Activated T-helper 17 cell treated with anti-CD3 and anti-CD28 coated beads, Interleukin-2, amount 50 U/mL, for 72 hours (primary cell): ENCODE measurements at places on chromosomes 2 and 18. TPM values are rescaled to one million over a fixed set of nuclear protein-coding genes. Genes with fewer than 3 reads are reported as not detected.

Gene KCNF1
- not detected for total RNA-seq

- no peak for ATAC-seq
These were observed 279.5 kb upstream of the PKDCC start for GRCh38 chr2:41768310-41768709.

- ATAC-seq: no peak
These were observed 47.8 kb downstream of the TMEM163 start for GRCh38 chr2:134670955-134671354.

- no peak for ATAC-seq
These were observed 9.8 kb downstream of the TMEM131 start for GRCh38 chr2:97985998-97986397.

GRCh38 chr2:233359823-233360222, 5.5 kb downstream of the DGKD start:
- no peak for ATAC-seq

- ATAC-seq: peak; percentile 86
These were observed 30.3 kb downstream of the MAIP1 start for GRCh38 chr2:199985625-199986207.

DNA sequence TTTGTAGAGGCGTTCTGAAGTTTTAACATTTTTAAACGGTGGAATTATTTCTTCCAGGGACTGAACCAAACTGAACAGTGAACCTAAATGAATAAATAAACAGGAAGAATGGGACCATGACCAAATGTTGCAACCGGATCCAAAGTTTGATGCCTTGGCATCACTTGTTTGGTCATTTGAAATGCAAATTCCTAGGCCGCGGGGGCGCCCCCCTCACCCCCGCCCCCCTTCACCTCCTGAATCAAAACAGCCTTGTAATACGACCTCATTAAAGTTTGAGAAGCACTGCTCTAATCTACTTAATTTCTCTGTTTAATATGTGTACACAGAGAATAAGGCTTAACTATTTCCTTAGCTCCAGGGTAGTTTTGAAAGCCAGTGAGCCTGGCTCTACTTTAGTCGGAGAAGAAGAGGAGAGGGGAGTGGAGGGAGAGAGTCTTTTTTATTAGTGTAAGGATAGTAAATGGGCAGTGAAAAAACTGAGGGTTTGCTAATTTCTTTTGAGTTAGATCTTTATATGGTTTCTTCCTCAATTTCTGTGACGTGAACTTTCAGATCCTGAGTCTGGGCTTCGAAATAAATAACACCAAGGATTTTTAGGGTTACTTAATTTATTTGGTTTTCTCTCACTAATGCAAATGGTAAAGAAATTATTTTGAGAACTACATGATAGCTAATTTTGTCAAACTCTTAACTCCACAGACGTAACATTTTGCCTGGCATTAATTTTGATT, 5.7 kb downstream of the C2orf80 start:
- ATAC-seq: no peak

DNA sequence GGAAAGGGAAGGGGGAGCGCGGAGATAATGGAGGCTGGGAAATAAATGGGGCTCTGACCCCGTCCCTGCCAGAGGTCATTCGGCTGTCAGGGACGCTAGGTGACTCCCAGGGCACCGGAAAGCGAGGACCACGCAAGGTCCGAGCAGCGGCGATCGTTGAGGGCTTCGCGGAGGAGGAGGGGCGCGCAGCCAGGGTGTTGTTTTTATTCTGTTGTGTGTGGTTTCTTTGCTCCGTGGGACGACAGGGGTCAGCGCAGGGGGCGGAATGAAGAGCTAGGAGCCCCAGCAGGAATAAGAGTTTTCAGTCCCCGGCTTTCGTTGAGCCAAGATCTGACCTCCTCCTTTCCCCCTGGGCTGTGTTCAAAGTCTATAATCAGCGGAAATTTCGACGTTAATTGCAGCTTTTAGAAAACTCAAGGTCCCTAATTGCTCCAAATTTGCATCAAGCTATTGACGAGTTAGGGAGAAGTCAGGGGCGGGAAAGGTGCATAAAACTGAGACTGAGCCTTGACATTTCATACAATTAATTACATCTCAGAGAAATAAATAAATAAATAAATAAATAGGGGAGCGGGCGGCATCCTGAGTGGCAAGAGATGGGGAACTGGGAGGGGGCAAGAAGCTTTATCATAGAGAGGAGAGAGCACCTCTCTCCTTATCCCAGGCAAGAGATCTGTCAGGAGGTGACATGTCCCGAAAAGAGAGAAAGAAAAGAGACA, 2.2 kb downstream of the GAD1 start:
- ATAC-seq: no peak

DNA sequence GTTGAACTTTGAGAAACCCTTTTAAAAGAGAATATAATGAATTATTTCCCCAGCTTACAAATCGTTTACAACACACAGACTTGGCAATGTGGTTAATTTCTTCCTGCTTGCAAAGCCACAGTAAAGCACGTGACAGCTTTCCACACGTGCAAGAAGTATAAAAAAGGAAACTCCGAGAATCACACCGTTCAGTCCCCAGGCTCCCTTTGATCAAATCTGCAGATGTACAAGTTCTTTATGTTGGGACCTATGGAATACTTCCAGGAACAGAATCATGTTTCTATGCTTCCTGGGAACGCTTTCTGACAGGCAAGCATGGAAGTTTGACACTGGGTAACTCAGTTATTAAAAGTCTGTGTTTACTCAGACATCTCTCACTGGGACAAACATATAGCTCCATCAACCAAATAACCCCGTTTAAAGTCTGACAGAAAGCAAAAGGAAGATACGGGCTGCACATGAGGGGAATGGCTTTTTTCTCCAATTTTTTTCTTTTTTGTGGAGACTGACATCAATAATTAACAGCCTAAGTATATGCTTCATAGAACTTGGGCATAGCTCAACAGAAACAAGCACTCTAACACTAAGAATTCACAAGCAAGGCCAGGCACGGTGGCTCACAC, 134.8 kb downstream of the EIPR1 start:
- peak; percentile 56 for ATAC-seq

Gene PUS10
- 5.7 TPM for total RNA-seq

Gene KIF1A
- total RNA-seq: 0.37 TPM

Gene ARHGAP28
- not detected for total RNA-seq

DNA sequence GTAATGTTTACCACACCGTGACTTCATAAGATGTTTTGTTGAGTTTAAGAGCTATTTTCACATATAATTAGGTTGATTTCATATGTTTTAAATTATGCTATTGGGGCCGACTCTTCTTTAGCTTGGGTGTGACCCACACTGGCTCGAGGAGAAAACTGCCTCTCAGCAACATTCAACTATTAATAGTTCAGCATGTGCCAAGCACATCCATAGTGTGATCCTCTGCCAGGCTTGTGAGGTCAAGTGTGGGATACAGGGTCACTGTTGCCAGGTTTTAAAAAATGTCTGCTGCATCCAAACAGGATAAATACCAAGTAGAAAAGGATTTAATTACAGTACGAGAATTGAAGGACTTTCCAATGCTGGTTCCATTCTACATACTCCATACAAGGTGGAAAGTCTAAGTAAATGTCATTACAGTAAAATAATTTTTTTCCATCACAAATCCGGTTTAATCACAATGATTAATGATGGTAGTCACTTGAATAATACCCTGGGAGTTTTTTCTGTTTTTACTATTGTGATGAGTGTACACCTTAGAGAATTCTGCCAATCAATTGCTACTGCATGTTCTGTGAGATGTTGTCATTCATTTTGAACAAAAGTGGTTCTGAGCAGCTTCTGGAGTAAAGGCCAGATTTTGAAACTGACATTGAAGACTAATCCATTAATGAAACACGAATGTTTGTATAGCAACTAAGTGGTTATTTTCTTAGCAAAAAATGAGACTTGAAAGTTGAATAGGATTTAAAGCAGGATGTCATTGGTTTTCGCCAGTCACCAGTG, 84.5 kb downstream of the ABI2 start:
- ATAC-seq: peak; percentile 14

DNA sequence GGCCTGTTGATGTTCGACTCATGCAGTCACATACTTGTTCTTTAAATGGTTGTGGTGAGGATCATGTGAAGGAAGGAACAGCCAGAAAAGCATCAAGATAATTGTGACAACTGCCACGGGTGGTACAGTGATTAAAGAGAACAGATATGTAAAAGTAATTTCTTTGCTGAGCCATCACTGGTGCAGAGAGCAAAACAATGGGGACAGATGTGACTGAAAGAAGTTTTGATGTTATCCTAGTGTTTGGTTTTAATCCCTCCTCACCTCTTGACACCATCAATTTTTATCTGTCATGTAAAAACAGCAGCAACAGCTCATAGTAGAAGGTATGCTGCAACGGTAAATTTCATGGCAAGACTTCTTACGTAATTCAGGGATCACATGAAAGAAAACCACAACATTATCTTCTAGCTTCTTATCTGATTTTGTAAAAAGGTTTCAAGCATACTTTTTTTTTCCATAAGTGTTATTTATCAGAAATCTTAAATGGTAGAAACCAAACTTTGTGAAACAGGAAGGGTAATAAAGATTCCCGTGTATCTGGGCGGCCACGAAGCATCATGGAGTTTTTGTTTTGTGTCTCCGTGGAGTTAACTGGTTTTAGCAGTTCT, 65.2 kb downstream of the PLCL1 start:
- peak; percentile 63 for ATAC-seq

Gene IL1F10
- total RNA-seq: not detected

Gene STPG4
- 0.50 TPM for total RNA-seq

Gene CLHC1
- total RNA-seq: 11.5 TPM

DNA sequence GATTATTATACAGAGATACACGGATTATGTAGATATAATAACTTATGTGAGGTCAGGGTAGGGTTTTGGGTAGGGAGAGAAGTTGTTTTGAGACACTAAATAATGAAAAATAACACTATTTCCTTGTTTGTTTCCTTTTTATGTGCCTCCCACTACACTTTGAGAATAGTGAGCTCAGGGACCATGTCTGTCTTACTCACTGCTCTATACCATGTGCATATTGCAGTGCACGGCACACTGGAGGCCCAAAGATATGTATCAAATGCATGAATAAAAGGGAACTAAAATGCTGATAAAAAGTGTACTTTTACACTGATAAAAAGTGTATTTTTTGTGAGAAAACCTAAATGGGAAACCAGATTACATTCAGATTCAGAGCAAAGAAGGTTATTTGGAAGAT, 151.4 kb upstream of the NABP1 start:
- no peak for ATAC-seq

GRCh38 chr18:9150121-9150520, 13.5 kb downstream of the ANKRD12 start:
- ATAC-seq: no peak

Gene TMEM198
- 3.7 TPM for total RNA-seq

DNA sequence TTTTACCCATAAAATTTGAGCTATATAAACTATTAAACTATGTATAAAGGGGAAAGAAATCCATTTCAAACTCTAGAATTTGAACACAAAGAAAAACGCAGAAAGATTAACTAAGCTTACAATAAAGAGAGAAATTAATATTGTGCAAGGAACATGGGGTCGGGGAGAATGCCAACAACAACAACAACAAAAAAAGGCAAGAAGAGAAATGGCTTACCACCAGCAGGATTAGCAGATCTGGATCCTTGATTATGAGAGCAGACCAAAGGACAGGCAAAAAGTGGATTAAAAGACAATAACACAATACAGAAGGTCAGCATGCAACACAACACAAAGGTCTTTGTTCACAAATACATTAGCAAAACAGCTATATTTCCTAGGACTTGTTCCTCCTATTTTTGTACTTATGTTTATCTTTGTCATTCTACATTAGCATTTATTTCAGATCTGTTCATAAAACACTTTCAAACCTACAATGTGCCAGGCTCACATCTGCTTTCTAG, 103.4 kb upstream of the RNU4ATAC start:
- ATAC-seq: no peak

Gene ABCG5
- total RNA-seq: not detected

Gene UGT1A5
- total RNA-seq: not detected

Gene MYO3B
- 0.79 TPM for total RNA-seq

- ATAC-seq: no peak
These were observed 164.4 kb downstream of the UPP2 start for GRCh38 chr2:158266111-158266510.

Gene RTP5
- total RNA-seq: not detected

DNA sequence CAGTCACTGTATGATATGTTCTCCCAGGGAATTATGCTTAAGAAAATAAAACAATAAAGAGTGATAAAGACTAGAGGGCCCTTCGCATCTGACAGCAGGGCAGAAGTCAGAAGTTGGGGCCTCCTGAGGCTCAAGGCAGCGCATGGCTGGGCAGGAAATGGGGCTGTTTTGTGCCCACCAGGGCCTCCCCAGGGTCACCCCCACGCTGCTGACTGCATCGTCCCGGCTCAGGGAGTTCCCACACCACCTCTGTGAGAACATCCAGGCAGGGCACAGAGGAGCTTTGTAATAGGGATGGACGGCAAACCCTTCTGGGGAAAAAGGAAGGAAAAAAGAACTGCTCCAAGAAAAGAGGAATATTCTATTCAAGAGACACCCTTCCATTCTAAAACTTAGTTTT, 41.2 kb downstream of the PAX3 start:
- no peak for ATAC-seq

DNA sequence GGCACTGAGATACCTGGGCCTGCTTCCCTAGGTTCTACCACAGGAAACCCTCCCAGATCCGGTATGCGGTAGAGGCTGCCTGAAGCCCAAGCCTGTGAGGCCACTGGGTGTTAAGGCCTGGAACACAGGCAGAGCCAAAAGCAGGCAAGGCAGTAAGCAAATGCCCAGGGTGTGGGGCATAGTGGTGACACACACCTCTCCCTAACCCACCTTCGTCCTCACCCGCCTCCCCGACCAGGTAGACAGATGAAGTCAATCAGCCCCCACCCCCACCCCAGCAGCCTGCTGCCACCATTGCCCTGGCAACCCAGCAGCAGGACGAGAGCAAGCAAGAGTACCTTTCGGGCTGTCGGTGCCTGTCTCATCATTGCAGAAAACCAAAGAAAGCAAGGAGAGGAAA, 6.1 kb downstream of the DCTN1 start:
- ATAC-seq: no peak

GRCh38 chr2:226023383-226023782, 623.9 kb downstream of the NYAP2 start:
- ATAC-seq: no peak

- no peak for ATAC-seq
These were observed 54.6 kb downstream of the DCC start for GRCh38 chr18:52394602-52395001.

GRCh38 chr2:43321446-43321845, 95.0 kb upstream of the ZFP36L2 start:
- ATAC-seq: no peak

Gene TUBB8B
- total RNA-seq: 0.22 TPM

- no peak for ATAC-seq
These were observed 3.1 kb upstream of the MALT1 start for GRCh38 chr18:58668211-58668610.

GRCh38 chr18:44899832-44900231, 219.1 kb downstream of the SETBP1 start:
- ATAC-seq: no peak

DNA sequence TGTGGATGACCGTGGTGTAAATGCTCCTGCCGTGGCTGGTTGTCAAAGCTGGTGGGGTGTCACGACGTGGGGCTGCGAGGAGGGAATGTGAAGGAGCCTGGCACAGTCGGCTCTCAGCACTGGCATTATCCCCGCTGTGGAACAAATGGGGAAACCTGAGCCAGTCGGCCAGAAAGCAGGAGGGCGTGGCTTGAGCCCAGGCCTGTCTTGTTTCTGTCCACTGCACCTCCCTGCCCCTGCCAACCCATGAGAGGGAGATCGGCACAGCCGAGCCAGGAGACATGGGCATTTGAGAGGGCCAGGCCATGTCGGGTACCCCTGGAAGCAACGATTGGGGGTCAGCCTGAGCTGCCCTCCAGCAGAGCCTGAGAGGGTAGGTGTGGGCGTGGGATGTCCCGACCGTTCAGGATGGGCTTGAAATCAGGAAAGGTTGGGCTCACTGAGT, 44.5 kb downstream of the PDIA6 start:
- no peak for ATAC-seq

Gene LRRTM4
- total RNA-seq: not detected

GRCh38 chr2:176679061-176679669, 409.9 kb downstream of the MTX2 start:
- no peak for ATAC-seq
